ENCODE measurements at places on chromosomes 7 and 10. TPM values are rescaled to one million over a fixed set of nuclear protein-coding genes. Genes with fewer than 3 reads are reported as not detected.

DNA sequence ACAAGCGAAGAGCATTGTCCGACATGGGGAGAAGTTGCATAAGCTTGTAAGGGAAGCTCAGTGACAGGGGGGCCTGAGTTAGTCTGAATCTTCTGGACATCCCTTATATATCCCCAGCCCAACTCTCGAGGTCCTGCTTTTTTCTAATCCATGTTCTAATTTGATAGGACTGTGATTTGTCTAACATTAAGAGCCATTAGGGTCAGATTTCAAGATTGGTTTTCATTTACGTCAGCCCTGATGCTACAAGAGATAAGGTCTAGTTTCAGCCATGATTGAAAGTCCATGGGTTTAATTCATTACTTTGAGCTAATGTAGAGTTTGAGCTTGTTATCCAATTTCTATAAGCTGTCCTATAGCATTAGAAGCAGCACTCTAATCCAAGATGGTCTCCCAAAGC lies 20.3 kb downstream of the TLX1 start:
- no peak for DNase-seq

DNA sequence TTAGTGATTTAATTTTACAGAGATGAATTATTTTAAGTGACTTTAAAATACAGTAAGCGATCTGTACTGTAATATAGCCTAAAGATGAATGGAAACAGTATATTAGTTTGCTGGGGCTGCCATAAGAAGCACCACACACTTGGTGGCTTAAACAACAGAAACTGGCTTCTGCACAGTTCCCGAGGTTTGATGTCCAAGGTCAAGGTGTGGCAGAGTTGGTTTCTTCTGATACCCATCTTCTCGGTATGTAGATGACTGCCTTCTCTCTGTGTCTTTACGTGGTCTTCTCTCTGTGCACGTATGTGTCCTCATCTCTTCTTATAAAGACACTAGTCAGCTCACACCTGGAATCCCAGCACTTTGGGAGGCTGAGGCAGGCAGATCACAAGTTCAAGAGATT lies 64.0 kb upstream of the KMT2E start:
- DNase-seq = no peak

DNA sequence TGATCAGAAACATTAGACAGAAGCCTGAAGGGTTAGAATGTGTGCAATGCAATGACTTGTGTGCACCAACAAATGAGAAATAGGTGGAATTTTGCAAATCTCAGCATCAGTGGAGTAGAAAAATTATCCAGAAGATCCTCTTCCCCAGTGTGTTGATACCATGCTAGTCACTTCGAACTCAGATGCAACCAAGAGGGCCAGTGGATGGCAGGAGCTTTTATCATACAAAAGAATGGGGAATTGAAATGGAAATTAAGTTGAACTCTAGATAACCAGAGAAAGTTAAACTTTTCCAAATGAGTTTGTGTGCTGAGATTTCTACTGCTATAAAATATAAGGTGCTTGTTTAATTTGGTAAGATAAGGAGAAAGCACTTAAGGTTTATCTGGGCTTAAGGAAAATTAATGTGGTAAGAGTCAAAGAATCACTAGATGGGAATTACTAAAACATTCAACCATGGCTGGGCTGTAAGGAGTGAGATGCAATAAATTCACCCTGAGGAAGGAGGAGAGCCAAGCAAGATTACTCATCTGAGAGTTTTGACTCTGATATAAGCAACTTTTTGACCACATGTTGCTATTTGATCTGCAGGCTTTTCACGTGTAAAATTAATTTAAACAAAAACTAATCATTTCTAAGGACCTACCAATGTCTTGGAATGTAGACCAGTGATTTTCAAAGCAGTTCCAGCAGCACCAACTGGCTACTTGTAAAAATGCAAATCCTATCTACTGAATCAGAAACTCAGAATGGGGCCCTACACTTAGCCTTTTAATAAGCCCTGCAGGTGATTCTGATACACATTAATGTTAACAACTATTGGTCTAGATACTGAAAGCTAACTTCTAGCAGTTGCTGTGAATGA lies 113.2 kb downstream of the CDC14C start:
- DNase-seq = no peak

- DNase-seq = no peak
Observed at GRCh38 chr10:11901833-11902475, 78.8 kb downstream of the PROSER2 start.

- no peak for DNase-seq
Observed at GRCh38 chr10:120262857-120263547, 194.0 kb upstream of the PLPP4 start.

- DNase-seq = no peak
Observed at GRCh38 chr7:134514106-134514505, 13.3 kb upstream of the AKR1B10 start.

GRCh38 chr10:71472466-71472865 lies 75.7 kb downstream of the CDH23 start:
- no peak for DNase-seq

- no peak for DNase-seq
Observed at GRCh38 chr7:25544254-25544653, 316.0 kb upstream of the NPVF start.

Gene ZNF33B
- 16.8 TPM for polyA plus RNA-seq

Gene HK1
- 29.9 TPM for polyA plus RNA-seq

Gene SUPV3L1
- 30.1 TPM for polyA plus RNA-seq

- no peak for DNase-seq
Observed at GRCh38 chr7:91847231-91847630, 33.3 kb downstream of the MTERF1 start.
